ENCODE measurements at places on chromosomes 12 and 14. TPM values are rescaled to one million over a fixed set of nuclear protein-coding genes. Genes with fewer than 3 reads are reported as not detected.

Gene FANCM
- 21.1 TPM for total RNA-seq

Gene HOXC5
- total RNA-seq = not detected

DNA sequence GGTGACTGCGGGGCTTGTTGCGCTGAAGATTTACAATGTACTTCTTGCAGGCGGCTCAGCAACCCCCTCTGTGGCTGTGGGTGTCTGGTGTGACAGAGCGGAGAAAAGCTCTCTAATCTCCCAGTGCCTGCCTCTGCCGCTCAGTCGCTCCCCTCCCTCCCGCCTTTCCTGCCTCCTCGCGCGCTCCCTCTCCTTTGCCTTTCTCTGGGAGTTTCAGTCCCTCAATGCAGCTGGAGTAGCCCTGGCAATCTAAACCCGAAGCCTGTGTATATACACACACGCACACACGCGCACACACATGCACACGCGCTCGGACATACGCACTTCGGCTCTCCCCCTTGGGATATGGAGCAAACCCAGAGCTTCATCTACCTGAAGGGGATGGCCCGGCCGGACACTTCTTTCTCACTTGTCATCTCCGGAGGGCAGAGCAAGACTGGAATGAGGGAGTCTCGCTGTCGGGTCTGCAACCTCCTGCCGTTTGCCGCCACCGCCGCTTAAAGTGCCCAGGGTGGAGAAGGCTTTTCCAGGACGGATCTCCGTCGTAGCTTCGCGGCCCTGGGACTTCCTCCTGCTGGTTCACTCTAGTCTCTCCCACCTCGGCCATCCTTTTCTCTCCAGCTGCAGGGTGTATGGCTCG is 599 bp upstream of the TRHDE start:
- DNase-seq = peak; percentile 83

GRCh38 chr12:130424858-130425697 is 87.4 kb downstream of the PIWIL1 start:
- DNase-seq = no peak

DNA sequence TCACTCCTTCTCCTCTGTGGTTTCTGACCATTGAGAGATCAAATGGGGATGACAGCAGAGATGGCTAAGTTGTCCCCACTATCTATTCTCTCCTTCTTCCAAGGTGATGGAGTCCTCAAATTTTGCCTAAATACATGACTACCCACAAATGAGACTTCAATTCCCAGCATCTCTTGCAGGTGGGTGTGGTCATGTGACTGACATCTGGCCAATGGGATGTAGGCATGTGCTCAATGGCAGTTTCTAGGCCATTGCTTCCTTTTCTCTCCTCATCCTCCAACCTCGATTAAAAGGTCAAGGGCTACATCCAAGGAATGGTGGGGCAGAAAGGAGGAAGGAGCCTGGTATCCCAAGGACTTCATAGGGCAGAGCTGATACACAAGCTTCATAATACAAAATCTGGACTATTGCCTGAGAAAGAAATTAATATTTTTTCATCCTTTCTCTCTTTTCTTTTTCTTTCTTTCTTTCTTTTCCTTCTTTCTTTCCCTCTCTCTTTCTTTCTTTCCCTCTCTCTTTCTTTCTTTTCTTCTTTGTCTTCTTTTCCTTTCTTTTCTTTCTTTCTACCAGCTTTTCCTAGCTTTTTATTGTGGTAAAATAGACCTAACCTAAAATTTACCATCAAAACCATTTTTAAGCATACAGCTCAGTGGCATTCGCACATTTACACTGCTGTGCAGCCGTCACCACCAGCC is 100.9 kb upstream of the PRB2 start:
- peak; percentile 49 for DNase-seq

Measured in GM23338 (cell line).